H1 (cell line): ENCODE measurements at places on chromosomes 11 and 22. TPM values are rescaled to one million over a fixed set of nuclear protein-coding genes. Genes with fewer than 3 reads are reported as not detected.
A peak's percentile ranks its signal among the peaks of the same experiment; 100 is the strongest.

DNA sequence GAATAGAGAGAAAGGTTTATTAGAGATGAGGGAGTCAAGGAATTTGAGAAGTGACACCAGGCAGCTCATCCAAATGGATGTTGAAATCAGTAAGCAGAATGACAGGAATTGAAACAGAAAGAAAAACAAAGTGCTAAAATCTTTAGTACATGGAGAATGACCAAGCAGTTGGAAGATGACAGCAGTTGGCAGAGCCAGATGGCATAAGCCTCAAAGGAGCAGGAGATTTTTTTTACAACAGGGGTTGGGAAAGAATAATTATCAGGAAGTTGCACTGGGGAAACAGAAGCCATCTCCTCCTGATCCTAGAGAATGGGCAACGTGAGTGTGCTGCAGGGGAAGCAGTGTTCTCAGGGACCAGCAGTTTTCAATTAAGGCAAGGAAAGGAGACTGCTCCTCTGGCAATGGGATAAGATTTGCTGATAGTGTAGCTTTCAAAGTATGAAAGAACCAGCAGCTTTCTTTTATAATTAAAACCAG lies 28.9 kb downstream of the RAB39A start:
- no peak for DNase-seq

- DNase-seq: no peak
Measured at GRCh38 chr11:117554601-117555333, 227.1 kb downstream of the CEP164 start.

DNA sequence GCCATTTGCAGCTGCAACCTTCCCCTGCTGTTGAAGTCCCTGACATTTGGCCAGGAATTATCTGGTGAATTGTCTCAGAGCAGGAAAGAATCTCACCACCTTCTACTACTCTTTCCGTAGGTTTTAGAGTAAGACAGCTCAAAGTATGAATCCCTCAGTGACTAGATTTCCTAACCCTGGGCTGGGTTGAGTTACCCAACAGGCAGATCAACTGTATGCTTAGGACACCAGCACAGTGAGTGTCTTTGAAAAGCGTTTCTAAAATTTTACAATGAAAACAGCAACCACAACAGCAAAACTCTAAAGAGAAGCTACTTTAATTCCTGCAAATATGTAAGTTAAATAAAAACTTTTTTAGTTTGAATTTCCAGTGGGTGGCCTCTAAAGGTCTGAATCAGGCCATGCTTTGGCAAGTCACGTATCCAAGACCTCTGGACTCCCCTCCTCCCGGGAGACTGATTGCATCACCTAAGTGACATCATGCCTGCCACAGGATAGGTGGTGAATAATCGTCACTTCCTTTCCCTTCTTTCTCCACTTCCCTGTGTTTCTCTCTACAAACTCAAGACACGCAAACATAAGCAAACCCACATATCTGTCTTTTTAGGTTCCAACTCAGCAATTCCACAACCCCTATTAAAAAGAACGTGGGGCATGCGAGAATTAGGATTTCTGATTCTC lies 7.8 kb downstream of the OR8B12 start:
- DNase-seq: no peak

GRCh38 chr11:35235936-35236666 lies 97.1 kb downstream of the CD44 start:
- DNase-seq: no peak

DNA sequence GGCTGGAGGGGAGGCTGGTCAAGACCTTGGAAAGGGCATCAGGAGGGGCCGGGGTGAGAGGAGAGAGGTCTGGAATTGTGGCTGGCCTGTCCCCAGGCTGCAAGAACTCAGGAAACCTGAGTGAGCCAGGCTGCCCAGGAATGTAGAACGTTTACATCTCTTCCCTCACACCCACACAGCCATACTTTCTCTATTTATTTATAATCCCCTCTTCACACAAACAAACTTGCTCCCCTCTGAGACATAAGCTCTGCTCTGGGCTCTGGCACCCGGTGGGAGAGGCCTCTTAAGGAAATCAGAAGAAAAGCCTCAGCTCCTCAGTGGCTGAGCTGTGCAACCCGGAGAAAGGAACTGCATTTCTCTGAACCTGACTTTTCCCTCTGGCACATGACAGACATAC lies 5.5 kb downstream of the CHRDL2 start:
- no peak for DNase-seq

DNA sequence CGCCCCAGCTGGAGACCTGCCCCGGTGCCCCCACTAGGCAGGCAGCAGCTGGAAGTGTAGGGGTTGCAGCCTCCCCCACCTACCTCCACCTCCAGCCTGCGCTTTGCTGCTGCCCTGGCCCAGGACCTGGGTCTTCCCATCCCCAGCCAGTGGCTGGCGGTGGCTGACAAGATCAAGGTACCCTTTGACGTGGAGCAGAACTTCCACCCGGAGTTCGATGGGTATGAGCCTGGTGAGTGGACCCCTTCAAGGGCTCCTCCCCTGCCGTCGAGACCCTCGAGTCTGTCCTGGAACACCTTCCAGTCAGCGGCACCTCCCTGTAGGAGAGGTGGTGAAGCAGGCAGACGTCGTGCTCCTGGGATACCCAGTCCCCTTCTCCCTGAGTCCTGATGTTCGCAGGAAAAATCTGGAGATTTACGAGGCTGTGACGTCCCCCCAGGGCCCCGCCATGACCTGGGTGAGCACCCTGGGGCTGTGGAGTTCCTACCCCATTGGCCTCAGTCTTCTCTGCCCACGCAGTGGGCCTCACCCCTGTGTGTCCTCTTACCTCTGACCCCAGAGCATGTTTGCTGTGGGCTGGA lies 4.4 kb downstream of the PGGHG start:
- no peak for DNase-seq

DNA sequence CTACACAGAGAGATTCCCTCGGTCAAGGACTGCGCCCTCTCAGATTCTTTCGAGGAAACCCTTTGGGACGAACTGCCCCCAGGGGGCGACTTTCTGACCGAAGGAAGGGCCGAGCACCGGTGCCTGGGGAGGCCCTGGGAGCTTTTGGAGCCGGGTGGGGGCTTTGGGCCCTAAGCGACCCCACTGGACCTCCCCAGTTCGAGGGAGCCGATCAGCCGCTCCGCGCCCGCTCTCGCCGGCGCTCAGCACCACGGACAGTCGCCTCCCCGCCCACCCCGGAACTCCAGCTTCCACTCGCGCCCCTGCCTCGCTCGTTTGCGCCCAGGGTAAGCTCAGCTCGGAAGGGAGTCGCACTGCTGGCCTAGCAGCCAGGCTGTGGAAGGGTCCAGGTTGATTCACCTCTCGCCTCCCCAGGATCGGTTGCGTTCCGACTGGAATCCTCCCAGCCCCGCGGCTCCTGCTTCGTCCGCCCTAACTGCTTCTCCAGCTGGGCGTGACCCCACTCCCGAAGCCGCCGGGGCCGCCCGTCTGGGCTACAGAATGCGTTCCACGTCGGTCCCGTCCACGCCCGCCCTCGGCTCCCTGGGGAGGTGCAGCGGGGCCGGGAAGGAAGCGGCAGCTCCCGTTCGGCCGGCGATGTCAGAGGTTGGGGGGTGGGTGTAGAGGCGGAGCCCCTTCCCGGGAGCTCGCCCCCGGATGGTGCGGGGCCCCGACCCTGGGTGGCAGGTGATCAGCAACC lies 428 bp downstream of the SCN3B start:
- no peak for DNase-seq

- no peak for DNase-seq
Measured at GRCh38 chr11:90197377-90197776, 25.5 kb downstream of the CHORDC1 start.

GRCh38 chr22:32334660-32335365 lies 22.9 kb upstream of the RFPL3 start:
- peak; percentile 34 for DNase-seq

- no peak for DNase-seq
Measured at GRCh38 chr22:19802894-19803735, 42.5 kb downstream of the TBX1 start.

DNA sequence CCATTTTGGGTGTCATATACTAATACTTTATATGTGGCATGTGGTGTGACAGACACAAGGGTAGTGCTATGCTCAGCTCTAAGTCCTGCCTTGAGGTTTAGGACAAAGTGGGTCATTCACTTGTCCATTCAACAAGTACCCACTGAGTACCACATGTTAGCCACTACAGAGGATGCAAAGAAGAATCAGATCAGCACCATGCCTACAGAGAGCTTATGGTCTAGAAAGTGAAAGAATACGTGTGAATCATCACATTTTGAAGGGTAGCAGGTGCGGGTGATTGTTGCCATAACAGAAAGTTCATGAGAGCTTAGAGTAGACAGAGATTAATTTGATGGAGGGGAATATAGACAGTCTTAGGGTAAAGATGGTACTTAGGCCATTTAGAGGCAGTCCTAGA lies 18.3 kb downstream of the CLMP start:
- no peak for DNase-seq

DNA sequence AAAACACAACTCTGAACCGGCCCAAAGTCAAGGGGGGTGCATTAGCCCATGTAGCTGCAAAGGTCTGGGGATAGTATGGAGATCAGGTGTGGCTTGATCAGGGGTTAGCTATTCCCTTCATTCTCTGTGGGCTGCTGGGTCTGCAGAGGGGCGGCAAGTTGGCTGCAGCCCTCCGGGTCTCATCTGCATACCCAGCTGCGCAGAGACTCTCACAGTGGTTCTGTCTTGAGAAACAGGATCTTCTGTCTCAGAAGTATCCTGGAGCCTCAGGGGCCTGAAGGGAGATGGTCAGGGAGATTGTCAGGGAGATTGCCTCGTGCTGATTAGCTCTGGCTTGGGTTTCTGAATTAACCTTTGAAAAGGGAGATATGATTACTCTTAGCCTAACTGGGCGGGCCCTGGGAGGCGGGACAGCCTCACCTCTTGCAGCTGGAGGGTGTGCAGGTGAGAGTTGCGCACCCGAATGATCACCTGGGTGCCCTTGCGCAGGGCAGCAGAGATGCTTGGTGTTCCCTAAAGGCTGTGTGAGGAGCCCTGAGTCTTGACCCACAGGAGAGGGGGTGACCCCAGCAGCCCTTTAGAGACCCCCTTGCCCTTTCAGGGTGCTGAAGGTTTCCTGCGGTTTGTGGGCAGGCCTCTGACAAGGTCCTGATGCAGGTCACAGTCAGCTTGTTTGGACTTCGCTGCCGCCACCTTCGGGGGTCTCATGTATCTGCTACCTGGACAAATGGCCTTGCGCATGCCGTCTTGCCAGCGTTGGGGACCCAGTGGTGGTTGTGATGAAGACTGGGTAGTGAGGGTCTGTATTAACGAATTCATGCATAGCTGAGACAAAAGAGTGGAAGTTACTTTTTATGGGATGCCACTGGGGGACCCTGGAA lies 7.3 kb downstream of the ARHGAP8 start:
- no peak for DNase-seq

DNA sequence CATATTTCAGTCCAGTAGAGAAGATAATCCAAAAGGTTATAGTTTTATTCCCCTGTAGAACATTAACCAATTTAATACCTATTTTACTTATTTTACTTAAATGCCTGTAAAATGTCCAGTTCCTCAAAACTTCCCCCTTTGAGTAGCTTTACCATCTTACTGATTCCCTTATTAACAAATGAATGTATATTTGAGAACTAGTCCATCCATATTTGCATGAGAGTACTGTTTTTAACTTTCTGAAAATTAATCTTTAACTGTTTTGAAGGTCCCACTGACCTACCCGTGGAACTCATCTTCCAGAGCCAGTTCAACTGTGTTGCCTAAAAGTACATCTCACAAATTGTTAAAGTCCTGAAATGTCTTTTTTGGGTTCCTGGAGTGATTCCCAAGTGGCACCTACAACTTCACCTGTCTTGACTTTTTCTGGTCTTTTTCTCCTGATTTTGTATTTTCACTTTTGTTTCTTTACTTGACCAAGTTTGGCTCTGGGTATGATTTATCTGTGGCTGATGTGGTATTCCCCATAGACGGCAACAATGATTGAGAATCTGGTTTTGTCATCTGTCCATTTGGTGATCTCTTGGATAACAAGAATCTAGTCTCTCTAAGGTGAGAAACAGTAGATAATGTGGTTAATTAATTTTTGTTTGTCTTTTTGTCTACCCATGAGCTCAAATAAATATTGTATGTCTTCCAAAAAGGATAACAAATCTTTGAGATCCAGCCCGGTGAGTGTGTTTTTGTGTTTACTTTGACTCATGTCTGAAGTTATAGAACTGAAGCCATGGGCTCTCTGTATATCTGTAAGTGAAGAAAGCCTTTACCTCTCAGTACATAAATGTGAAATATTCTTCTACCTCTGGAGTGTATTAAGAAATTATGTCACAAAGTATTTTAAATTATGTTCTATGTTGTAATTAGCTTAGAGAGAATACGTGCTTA lies 174.2 kb downstream of the ETS1 start:
- no peak for DNase-seq

DNA sequence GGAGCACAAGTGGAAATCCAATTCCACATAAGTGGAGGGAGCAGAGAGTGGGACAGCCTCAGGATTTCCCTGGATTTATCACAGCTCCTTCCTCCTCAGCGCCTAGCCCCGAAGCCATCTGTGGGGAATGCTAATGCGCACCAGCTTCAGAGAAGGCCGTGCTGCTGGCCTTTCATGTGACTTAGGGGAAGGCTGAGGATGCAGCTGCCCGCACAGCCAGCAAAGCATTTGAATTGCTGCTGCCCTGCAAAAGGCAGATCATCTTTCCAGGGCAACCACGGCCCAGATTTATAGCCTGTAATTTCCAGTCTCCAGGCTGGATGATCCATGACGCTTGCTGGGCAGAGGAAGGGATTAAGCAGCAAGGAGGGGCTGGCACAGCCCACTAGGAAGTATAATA lies 29.9 kb downstream of the SYN3 start:
- no peak for DNase-seq

DNA sequence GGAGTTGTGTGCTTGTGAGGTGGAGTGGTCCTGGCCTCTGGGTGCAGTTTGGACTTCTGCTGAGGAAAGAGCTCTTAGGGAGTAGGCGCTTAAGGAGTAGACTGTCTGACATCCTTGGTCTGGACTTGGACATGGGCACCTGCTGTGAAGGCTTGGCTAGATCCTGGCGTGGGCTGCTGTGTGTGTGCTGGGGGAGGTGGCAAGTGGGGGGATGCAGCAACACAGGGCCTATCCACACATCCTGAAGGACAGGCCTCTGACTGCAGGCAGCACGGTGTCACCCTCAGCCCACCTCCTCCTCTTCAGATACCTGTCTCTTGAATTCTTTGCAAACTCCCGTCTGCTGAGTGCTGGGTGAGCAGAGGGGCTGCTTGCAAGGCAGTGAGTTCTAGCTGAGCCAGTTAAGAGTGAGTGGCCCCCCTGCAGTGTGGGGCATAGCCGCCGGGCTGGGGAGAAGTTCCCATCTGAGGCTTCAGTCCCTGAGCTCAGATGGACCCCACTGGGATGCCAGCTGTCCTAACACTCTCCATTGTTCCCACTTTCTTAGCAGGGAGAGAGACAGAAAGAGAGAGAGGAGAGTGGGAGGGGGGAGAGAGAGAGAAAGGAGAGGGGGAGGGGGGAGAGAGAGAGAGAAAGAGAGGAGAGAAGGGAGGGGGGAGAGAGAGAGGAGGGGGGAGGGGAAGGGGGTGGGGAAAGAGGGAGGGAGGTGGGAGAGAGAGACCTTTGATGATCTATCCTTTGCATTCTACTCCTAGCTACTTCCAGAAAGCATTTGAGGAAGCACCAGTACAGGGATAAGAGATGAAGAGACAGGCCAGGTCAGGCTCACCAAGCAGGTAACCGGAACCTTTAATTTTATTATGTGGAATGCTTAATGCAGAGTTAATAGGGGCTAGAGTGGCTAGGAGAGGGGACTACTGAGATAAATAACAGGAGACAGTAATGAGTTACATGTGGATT lies 12.6 kb downstream of the SOX10 start:
- DNase-seq: peak; percentile 71

Gene FGF4
- polyA plus RNA-seq: 0.57 and 1.3 TPM in 2 replicates

Gene CEP126
- 0.60 and 0.76 TPM in 2 replicates for polyA plus RNA-seq

Gene OR51I2
- polyA plus RNA-seq: not detected in 2 replicates

Gene RTN4RL2
- polyA plus RNA-seq: 11.4 and 17.3 TPM in 2 replicates

Gene GRM5
- polyA plus RNA-seq: 0.15 and 0.22 TPM in 2 replicates

Gene ADORA2A
- polyA plus RNA-seq: 20.3 and 22.1 TPM in 2 replicates
